ENCODE measurements at places on chromosomes 7 and 10.

DNA sequence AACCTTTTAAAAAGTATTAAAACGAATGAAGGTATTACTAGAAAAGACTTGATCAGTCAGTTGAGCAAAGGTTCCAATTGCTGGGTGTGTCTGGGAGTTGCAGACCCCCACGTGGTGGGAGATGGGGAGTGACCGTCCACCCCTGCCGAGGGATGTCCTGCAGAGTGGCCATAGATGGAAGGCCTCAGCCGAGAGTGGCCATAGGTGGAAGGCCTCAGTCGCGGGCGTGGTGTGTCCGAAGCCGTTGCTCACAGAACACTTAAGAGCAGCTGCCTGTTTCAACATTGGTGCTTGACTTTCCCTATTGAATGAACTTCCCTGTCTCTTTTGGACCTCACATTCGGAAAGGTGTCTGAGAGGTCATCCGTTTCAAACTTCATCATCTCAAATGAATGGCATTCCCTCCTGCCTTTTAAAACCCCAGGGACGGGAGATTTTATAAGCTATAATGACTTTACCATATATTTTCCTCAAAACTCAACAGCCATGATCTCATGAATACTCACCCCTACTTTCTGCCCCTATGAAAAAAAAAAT is 69.4 kb downstream of the CAMK1D start:
- DNase-seq: no peak

- no peak for DNase-seq
These were observed 113.3 kb downstream of the GLI3 start for GRCh38 chr7:42123716-42124115.

DNA sequence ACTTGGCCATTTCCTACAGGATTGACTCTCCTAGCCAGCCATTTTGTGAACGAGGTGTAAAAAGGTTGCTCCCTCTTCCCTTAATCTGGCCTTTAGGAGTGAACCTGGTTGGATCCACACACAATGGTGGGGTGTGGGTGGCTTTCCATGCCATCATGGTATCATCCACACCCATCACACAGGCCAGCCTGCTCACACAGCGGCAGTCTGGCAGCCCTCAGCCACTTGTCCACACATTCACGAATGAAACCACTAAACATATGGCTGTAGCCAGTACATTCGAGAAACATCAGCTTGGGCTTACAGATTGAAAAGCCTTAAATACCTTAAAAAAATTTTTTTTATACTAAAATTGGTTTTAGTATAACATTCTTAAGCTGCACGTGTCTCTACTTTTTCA is 31.9 kb downstream of the NEUROD6 start:
- DNase-seq: no peak

- DNase-seq: no peak
These were observed 3.4 kb downstream of the ENTPD1 start for GRCh38 chr10:95759233-95759826.

DNA sequence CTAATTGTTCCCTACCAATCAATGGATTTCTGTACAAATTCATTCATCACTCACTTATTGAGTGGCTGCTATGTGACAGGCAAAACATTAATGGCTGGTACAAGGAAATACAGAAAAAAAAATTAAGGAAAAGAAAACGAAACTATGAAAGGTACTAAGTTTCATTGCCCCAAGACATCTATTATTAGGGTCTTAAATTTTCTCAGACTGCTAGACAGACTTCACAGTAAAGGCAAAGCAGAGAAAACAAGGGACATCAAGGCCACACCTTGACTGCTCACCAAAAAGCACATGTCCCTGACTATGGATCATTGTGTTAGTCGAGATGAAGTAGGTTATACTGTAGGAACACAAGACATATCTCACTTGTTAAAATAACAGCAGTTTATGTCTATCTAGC is 36.5 kb downstream of the DGKI start:
- DNase-seq: no peak

DNA sequence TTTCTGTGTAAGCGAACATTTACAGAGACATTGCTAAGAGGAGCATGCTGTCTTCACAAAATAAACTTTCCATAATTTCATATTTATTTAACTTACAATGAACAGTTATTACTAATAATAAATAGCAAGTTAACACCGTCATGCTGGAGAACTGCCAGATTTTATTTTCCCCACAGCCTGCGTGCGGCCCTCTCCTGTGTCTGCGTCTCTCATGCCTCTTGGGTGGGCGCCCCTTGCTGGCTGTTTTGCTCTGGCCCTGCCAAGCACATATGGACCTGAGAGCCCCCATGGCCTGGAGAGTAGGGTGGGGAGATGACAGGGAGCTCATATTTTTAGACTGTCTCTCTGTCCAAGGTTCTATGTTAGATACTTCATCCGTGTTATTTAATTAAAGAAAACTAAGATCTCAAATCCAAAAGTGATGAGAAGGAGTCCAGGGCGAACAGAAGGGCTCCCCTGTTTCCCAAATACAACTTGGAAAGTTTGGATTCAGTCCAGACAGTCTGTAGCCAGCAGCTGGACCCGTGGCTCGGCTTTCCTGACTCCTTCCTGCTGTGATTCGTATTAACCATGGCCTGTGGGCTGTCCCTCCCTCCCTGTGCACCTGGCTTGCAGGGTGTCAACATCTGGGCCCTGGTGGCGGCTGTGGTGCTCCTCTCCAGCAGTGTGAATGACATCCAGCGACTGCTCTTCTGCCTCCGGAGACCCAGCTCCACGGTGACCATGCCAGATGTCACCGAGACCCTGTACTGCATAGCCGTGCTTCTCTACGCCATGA is 20.5 kb downstream of the FBH1 start:
- no peak for DNase-seq

DNA sequence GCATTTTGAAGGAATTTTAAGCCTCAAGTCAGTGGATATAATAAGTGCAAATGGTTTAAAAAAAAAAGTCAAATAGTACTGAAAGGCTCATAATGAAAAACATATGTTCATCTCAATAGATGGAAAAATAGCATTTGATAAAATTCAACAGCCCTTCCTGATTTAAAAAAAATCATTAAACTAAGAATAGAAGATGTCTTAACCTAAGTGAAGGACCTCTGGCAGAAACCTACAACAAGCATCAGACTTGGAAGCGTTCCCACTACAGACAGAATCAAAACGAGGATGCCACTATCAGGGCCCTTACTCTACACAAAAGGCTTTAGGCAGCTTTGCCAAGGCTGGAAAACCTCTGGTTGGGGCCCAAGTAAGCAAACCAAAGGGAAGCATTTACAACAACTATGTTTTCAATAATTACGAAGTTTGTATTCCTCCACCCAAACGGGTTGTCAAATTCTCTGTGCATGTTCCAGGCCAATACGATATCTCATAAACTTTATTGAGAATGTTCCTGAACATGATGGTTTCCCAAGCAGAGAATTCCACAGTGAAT is 45.1 kb downstream of the CYTH3 start:
- DNase-seq: no peak

- DNase-seq: peak; percentile 36
These were observed 256.3 kb upstream of the KLF14 start for GRCh38 chr7:130990178-130990832.

DNA sequence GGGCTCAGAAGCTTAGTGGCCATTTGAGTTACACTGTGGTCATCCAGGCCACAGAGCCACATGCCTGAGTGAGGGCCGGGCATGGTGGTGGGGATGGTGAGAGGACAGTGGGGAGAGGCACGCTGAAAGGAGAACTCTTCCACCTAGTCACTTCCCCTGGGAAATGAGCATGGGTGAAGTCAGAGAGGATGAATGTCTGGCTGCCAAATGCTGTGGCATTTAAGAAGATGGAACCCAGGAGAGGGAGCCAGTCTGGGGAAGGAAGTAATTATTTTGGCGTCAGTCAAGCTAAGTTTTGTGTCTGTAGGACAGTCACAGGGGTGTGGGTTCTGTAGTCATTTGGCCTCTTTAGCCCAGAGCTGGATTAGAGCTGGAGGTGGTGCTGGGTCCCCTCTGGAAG is 86.0 kb upstream of the PODXL start:
- no peak for DNase-seq

DNA sequence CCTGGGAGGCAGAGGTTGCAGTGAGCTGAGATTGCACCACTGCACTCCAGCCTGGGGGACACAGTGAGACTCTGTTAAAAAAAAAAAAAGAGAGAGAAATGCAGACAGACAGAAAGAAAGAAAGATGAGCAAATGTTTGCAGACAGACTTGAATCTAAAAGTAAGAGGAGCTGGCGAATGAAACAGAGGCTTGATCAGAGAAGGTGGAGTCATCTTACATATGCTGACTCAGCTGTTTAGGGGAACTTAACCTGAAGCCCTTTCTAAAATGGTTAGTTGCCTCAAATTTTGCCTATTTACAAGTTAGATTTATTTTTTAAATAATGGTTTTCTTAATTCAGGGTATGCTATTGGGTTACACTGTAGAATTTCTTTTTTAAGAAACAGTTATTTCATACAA is 5.4 kb downstream of the FAM171A1 start:
- no peak for DNase-seq

DNA sequence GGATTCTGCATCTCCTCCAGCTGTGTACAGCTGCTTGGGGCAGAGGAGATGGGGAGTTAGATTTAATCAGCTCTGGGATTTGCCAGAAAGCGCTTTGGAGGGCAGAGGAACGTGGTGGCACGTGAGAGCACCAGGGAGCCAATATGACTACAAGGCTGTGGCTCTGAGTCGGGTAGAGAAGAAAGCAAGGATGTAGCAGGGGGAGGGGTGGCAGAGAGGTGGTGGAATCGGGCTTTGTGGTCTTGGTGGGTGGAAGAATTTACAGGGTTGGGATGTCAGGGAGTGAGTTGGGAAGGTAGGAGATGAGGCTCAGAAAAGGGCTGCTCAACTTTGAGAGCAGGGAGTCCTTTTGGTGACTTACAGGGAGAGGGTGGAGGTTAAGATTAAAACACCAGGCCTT is 113.6 kb downstream of the CCNY start:
- no peak for DNase-seq

GRCh38 chr7:104444017-104444416 is 115.6 kb downstream of the LHFPL3 start:
- DNase-seq: no peak

DNA sequence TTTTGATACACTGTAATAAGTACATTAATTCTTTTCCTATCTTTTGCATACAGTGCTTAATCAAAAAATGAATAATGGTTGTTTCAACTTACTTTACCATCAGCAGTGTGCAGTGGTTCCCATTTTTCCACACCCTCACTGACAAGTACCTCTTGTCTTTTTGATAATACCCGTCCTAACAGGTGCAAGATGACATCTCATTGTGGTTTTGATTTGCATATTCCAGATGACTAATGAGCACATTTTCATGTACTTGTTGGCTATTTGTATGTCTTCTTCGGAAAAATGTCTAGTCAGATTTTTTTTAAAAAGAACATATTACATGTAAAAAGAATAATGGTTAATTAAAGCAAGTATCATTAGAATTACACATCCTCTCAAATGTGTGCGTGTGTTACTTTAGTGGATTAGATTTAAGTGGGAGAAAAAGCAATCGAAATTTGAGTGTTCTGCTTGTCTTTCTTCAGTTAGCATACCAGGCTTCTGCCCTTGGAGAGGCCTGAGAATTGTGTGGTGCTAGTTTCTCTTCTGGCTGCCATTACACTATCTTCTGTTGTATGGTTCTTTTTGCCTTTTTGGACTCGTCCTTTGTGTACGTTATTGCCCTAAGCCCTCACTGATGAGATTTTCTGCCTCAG is 291.2 kb downstream of the AUTS2 start:
- DNase-seq: no peak

DNA sequence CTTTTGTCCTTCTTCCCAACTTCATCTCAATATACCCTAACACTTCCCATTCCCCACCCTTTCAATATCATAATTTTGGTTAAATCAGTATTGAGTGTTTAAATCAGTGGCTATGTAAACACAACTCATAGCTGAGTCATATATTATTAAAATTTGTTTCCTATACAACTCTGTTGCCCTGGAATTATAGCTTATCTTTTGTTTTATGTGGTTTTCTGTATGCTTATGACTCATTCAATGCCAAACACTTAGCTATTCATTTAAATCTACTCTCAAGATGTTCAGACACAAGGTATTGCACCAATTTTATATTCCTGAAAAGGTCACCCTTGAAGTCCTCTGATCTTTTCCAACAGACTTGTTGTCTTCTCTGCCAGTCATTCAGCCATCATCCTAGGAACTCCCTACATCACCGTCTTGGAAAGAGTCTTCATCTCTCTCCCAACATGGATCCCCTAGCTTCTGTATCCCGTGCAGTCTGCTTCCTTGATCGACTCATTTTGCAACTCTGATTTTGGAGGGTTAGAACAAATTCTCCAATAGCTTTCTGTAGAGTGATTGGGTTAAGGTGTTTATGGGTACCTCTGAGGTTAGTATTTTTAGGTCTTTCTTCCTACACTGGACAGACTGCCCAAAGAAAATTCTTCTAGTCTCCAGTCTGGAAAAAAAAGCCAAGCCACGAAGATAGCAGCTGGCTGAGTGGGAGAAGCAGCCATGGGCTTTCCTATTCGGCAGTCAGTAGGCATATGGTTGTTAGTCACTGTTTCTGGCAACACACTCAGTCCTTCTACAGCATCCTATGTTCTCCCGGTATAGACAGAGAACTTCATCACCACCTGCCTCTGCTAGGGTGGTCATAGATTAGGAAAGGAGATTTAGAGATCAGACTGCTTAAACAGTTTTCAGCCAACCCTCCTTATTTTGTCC is 102.1 kb downstream of the CRPPA start:
- no peak for DNase-seq

DNA sequence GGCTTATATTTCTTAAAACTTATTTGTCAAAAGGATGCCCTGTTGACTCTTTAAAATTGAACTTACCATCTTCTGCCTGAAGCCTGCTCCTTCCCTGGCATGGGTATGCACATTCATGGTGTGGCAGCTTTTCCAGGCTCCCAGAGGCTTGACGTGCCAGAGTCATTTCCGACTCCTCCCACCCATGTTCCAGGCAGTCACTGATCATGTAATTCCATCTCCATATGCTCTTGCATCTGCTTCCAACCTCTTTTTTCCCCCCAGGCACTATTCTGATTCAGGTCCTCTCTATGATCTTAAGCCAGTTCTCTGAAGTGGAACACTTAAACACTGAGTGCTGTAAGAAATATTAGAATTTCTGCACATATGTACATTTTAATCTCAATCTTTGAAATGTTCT is 82.2 kb downstream of the CFAP58 start:
- DNase-seq: no peak

- no peak for DNase-seq
These were observed 210.5 kb downstream of the CSTF2T start for GRCh38 chr10:51488766-51489408.

- peak; percentile 16 for DNase-seq
These were observed at the start of gene TMEM130 for GRCh38 chr7:98869597-98870120. Gene TMEM130 (minus strand): TSS chr7:98870014. CDS start chr7:98869861, 153 bp downstream.

Measured in CD8-positive, alpha-beta T cell (primary cell).